ENCODE measurements at places on chromosomes 5 and 9. TPM values are rescaled to one million over a fixed set of nuclear protein-coding genes. Genes with fewer than 3 reads are reported as not detected.

DNA sequence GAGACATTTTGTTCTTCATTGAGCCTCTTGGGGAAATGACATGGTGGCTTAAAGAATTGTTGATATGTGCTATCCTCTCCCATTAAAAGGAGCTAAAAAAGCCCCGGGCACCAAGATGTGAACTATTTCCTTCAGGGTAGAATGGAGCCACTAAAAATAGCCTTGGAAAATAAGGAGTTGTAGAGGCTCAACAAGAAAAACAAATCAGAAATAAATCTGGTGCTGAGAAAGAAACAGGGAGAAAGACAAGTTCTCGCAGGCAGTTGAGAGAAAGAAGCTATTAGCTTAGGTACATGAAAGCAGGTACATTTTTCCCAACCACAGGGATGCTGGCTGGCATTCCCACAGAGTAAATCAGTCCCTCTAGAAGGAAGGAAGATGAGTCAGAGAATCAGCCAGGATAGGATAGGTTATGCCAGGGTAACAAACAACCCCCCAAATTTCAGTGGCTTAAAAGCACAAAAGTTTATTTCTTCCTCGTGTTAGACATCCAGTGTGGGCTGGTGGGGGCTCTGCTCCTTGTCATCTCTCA lies 134.6 kb upstream of the ADRA1B start:
- DNase-seq, result no peak

DNA sequence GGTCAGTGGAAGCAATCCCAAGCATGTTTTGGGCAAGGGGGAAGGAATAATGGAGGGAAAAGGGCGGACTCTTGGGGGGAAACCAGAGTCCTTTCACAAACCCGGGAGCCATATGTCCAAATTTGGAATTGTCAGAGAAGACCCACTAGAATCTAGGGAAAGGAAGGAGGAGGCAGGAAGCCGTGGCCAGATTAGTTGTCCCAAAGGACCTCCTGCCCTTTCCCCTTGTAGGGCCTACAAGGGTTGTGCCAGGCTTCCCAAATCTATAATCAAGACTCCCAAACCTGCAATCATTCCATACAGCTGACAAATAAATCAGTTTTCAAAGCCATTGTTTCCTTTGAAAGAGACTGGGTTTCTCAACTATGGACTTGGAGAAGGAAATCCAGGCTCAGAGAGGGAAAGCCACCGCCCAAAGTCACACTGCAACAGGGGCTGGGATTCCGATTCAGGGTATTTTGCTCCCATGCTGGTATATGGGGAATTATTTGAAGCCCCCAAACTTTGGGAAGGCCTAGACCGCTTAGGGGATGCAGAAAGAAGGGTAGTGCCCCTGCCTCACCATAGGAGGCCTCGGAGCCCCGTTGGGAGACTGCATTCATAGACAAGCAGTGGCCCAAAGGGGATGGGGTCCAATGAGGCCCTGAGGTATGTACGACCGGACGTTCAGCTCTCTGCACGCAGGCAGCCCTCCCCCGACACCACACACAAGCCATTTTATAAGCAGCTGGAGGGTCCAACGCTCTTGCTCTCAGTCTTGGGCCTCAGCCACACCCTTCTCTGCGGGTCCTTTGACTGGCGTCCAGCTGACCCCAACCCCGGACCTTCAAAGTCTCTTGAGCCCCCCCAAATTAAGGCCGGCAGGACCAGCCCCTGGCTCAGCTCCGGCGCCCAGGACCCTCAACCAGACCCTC lies 815 bp downstream of the ANXA6 start:
- peak; percentile 64 for DNase-seq

DNA sequence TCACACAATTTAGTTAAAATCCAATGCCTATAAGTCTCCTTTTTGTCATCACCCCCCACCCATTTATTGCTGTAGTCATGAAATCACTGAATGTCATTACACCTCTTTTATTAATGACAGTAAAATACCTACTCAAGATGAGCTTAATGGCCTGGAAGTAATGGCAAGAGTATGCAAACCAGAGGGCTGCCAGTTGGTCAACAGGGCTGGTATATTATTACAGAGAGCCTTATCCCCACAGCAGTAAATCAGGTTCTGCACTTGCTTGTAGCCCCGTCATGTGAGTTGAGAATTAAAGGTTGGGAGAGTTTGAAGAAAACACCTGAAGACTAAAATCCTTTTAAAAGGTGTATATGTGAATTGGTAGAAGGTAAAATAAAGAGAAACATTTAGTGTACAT lies 372.4 kb downstream of the MAT2B start:
- no peak for DNase-seq

DNA sequence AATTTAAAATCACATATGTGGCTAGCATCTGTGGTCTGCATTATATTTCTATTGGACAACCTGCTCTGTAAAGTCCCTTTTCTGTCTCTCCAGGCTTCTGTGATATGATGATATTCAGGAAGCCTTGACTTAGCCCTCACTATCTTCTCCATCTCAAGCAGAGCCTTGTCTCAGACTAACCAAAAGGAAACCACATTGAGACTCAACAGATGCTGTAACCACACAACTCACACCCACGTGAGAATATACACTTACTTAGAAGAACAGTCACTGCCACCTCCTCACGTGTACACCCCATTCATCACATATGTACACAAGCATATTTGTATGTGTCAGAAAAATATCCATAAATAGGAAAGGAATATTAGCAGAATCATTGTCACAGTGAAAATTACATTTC lies 33.6 kb downstream of the HTR4 start:
- peak; percentile 35 for DNase-seq

DNA sequence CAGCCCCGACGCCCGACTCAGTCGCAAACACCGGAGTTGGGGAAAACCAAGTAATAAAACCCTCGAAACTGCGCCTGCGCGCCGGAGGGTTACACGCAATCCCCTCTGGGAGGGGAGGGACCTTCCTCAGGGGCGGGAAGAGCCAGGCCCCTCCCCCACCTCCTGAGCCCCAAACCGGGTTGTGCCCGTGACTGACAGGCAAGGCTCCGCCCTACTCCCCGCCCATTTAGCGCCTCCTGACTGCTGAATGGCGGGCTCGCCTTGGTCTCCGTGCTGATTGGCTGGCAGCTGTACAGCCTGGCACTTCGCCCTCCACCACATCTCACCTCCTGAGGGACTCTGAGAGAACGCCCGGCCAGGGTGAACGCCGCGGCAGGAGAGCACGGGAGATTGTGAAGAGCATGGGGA lies at the start of gene PRDM9:
Gene PRDM9 (plus strand): TSS at position 332 of the 408 bp plus-strand sequence. CDS start 1,425 bp downstream, outside the sequence.
- peak; percentile 77 for DNase-seq

DNA sequence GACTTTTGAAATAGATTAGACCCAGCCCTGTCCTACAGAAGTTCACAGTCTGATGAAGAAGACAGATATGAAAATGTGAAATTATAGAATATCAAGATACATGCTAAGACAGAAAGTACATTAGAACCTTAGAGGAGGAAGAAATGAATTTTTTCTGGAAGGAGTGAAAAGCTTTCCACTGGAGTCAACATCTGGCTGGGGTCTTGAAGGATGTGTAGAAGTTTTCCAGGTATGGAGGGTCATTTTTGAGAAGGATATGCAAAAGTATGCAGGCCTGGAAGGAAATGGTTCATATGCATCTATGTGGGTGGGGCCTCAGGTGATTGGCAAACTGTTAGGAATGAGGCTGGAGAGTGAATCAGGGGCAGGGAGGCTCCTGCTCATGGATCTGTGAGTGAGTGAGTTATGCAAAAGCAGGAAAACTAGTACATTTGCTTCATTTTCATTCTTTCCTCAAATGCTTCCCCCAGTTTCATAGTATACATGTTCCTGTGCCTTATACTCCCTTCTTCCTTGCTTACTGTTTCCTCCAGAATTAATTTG lies 142.3 kb downstream of the GRIA1 start:
- DNase-seq, result no peak

DNA sequence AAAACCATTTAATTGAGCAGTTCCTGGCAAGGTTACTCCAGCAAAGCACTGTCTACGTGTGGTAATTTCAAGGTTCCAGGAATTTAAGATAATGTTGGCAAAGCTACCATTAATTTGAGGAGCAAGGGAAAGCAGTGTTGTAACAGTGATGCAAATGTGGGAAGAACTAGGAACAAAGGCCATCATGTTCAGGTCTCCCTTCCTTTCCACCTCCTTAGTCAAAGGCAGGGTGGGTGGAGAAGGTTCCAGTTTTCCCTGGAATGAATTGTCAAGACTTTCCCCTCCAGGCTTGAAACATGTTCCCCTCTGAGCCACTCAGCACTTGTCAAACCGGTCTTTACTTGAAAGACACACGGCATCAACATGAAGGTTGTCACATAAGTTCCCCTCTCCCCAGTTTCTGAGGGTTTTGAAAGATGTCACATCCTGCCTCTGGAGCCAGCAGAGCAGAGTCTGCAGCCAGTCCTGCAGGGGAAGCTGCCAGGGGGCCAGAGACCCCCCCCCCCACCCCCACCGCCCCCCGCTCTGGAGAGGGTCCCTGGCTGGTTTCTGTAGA lies 226.0 kb downstream of the GAS1 start:
- no peak for DNase-seq

DNA sequence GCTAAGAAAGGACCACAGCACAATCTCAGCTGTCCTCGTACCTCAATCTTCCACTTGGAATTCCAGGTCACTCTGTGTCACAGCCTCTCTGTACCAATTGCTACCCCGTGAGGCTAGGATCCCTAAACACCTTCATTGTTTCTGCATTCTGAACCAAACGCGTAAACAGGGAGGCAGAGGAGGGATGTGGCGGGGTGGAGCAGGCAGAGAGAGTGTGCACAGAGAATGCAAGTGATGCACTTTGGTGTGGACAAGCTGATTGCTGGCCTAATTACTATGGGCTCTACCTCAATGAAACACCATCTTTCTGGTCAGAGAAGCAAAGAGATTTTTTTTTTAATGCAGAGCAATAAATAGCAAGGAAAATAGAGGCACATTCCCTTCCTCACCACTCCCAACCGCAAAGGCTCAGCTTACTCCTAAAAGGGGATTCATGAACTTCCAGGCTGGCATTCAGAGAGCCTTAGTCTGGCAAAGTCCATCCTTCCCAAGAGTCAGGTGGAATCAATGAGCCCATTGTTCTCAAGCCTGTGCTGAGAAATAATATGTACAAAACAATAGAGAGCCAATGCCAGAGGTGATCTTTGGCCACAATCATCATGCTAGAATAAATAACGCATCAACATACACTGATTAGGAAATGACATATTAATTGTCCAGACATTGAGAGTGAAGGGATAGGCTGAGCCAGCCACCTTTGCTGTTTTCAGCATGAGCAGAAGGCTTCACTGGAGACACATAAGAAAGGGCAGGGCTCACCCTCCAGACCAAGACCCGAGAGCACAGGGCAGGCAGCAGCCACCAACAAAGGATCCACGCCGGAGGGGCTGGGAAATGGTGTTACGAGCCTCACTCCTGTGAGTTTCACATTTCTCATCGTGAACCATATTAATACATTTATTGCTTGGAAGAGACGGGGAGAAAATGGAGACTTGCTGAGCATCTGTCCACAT lies 278.8 kb downstream of the ENC1 start:
- DNase-seq, result no peak

Gene UBE2QL1
- not detected for total RNA-seq

DNA sequence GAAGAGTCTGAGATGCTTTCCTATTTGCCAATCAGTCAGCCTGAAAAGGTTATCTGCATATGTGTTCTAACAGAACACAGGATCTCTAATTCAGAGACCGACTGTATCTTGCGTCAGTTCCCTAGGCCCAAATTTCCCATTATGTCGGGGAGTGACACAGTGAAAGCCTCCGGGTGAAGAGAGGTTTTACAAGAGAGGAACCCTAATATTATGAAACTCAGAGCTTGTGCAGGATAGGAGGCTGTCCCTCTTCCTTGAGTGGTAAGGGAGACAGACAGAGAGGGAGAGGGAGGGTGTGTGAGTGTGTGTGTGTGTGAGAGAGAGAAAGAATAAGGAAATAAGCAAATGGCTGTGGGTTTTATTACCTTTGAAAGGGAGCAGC lies 1.9 kb downstream of the CD14 start:
- no peak for DNase-seq

- DNase-seq, result no peak
Observed at GRCh38 chr5:77696120-77696519, 57.6 kb upstream of the OTP start.

Gene KLHL3
- 6.8 TPM for total RNA-seq

DNA sequence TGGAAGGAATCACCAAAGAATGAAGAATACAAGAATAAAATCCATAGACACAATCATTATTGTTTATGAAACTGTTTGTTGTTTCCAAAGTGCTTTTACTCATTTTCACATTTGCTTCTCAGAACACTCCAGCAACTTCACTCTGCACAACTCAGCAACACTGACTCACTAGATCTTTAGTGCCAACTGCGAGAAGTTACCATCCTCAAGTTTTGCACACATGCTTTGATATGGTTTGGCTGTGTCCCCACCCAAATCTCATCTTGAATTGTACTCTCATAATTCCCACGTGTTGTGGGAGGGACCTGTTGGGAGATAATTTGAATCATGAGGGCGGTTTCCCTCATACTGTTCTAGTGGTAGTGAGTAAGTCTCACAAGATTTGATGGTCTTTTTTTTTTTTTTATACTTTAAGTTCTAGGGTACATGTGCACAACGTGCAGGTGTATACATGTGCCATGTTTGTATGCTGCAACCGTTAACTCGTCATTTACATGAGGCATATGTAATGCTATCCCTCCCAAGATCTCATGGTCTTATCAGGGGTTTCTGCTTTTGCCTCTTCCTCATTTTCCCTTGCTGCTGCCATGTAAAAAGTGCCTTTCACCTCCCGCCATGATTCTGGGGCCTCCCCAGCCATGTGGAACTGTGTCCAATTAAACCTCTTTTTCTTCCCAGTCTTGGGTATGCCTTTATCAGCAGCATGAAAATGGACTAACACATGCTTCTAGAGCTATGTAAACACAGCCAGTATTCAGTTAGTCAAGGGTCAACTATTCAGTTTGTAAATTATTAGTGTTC lies 36.9 kb downstream of the CLINT1 start:
- peak; percentile 39 for DNase-seq

DNA sequence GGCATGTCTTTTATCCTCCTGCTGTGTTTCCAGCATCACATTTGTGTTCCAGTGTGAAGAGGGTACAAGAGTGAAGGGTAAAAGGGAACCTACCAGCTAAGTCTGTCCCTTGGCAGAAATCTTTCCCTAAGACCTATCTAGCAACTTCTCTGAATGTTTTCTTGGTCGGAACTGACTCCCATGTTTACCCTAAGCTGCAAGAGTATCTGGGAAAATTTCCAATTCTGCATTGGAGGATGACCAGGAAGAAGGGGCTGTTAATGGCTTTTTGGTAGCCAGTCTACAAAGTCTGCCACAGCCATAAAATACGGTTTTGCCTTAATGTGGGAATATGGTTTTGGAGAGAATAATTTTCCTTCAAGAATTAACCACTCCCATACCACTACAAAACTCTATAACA lies 75.1 kb downstream of the MAST4 start:
- no peak for DNase-seq

GRCh38 chr5:130692770-130693169 lies 472.3 kb downstream of the HINT1 start:
- DNase-seq, result no peak

GRCh38 chr9:86624630-86625029 lies 270.4 kb upstream of the TUT7 start:
- no peak for DNase-seq

Gene NUP188
- total RNA-seq, result 102 TPM

DNA sequence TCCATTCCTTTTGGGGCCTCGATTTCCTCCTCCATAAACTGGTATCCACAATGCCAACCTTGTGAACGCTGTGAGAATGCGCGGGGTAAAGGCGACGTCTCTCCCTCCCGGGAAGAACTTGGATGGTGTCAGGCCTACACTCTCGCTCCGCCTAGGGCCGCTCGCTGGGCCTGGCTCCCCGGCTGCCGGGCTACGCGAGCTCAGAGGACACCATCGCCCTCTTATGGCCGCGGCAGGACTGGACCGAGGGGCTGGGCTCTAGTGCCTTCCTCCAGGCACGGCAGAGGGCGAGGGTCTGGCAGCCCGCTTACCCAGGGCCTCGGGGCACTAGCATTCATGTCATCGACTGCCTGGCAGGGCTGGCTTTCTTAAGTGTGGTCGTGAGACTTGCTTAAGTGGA lies 1.3 kb upstream of the EXOSC2 start:
- peak; percentile 66 for DNase-seq
